Foreskin keratinocyte (primary cell): ENCODE measurements at places on chromosomes 7 and 10.

GRCh38 chr7:87137271-87137670 lies 15.0 kb upstream of the DMTF1 start:
- DNase-seq = no peak

- DNase-seq = no peak
Measured at GRCh38 chr10:58674251-58674650, 161.6 kb downstream of the BICC1 start.

GRCh38 chr10:43194859-43195258 lies 56.6 kb downstream of the CSGALNACT2 start:
- no peak for DNase-seq

DNA sequence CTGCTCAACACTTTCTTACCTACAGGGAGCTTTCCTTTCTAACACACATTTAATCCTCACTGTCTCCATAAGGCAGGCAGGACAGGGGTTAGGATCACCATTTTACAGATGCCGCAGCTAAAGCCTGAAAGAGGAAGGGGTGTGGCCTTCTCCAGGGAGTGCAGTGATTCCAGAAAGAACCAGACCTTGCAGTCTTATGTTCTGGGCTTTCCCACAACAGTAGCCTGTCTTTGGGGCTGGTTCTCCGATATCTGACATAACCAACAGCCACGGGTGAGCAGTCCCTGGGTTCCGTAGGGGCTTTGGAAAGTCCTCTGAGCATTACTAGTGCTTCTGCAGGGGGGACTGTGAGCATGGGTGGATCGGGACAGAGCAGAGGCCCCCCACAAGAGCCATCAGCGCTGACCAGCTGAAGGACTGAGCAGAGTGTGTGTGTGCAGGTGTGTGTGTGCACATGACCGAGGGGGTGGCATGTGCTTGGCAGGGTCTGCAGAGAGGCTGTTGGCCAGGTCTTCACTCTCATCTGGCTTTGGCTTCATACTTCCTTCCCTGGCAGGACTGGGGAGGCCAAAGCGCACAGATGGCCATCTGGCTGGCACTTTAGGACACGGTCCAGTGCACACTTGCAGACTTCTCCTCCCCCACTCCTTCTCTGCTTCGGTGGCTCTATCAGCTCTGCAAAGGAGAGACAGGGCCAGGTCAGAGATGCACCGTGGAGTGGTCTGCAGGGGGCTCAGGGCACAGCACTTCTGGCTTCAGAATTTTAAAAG lies 400.3 kb downstream of the RPS24 start:
- DNase-seq = no peak

GRCh38 chr7:1193593-1194424 lies 33.8 kb upstream of the ZFAND2A start:
- DNase-seq = peak; percentile 9

DNA sequence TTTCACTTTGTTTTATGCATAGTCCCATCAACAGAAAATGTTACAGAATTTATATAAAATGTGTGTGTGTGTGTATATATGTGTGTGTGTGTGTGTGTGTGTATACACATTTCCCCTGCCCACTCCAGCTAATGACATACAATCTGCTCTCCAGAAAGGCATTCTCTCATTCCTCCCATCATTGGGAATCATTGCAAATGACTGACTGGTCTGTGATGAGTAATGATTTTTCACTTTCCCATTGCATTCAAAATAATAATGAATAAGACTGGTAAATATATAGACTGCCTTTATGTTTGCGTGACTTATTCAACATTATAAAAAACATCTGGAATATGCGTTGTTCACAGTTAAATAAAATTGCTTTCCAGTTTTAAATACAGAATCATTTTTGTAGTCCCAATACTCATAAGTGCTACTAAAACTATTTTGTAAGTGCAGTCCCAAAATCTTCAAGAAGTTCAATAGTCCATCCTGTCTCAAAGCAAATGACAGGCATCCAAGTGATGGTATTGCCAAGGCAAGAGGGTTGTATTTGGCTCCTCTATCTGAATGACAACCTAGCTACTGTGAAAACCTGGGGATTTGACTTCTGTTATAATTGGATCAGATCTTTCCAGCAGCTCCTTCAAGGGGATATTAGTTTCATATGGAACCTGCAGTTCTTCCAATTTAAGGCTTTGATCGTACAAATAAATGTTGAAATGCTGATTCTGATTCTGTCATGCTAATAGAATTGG lies 150.9 kb downstream of the POLR1F start:
- no peak for DNase-seq

DNA sequence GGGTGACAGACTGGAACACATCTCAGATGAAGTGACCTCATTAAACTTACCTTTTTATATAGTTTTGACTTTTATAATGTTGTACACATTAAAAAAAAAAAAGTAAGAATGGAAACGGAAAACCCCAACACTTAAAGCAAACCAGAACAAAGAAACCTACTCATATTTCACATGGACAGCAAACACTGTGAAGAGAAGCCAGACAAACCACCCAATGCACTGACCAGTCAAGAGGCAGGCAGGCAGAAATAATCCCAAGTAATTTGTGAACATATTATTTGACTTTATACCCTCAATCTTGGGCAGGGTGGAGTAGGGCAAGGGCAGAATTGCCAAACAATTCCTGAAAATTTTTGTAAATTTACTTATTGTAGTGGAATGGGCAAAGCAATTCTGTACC lies 39.8 kb downstream of the WAPL start:
- DNase-seq = no peak

GRCh38 chr7:90720984-90721760 lies 125.1 kb downstream of the CDK14 start:
- peak; percentile 37 for DNase-seq

DNA sequence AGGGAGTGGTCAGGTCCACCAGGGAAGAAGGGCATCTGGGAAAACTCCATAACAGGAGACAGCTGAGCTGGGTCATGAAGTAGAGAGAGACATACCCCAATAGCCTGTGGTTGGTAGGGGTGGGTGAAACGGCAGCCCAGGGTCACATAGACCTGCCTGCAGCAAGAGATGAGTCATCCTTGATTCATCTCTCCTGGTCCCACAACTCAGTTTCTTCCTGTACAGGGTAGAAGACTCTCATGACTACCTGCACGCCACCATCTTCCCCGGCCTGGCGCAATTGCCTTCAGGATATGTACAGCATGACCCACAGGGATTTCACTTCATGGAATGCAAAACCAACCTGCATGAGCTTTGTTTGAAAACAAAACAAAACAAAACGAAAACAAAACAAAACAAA lies 45.1 kb upstream of the ADAM12 start:
- DNase-seq = peak; percentile 50

DNA sequence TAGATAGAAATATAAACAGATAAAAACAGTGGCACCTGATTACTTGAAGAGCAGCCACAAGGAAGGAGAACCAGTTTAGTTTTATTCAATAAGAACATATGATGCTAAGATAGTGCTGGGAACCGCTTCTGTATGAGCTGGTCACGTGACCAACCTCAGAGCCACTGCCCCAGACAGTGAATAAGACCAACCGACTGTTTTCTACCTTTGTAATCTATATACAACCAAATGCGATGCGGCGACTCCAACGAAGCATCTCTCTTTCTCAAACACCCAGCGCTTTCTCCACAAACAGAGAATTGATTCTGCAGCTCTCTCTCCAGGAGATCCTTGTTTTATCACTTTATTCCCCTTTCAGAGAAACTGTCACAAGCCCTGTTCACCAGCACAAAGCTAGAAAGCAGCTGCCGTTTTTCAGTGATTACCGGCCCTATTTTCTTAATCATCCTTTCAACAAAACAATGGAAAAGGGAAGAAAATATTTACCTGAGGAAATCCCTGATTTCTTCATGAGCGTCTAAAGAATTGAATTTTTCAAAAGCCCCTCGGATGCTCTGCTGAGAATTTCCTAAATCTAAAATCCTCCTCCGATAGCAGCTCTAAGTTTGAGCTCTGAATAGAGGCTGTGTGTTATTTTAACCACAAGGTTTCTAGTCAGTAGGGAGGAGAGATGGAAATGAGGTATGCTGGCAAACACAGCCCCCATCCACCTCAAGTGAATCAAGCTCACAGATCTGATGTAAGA lies 55.7 kb upstream of the JCAD start:
- DNase-seq = no peak

DNA sequence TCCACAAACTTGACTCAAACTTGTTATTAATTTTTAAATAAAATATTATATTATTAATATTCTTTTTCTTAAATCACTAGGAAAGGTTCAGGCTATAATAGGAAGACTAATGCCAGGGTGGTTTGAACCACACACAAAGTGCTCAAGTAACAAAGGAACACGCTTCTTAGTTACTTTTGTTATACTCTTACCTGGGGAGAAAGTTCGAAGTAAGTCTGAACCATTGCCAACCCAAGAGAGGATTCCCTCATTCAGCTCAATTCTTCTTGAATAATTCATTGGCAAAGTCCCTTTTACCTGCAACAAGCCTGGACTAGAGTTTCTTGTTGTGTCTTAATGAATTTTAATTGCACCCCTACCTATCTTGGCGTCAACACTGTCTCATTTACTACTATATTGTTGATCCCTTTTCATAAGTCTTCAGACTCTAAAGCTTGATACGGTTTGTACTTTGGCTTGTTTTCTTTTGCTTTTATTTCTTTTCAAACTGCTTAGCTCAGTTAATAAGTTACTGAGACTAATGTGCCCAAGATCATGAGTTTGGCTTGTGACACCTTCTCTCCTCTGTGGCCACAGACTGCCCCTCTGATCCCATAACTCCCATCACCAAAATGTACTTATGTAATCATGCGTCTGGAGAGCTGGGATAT lies 10.2 kb upstream of the C10orf67 start:
- DNase-seq = no peak

- DNase-seq = no peak
Measured at GRCh38 chr7:110890101-110890500, 200.8 kb upstream of the LRRN3 start.

DNA sequence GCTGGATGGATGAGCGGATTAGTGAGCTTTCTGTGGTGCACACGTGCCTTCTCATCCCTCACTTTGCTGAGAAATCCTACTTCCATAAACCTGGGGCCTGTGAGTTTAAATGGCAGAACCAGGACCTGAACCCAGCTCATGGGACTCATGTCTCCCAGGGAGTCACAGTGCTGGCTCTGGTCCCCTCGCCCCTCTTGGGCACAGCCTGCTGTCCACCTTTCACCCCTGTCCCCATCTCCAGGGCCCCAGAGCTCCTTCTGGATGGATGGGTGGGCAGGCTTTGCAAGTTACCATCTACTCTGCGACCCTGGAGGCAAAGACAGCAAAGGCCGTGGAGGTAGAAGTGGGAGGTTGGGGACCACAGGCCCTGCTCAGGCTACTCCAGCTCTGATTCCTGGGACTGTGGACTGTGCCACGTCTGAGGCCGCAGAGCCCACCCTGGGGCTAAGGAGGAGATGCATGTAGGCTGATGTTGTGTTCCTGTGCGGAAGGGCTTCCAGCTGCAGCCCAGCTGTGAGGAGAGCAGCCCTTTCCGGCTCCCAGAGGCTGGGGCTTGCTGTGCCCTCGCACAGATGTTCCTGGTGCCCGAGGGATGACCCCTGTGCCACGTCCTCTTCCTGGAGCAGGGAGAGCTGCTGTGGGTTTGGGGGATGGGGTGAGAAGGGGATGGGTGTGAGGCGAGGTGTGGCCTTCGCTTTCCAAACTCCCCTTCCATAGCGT lies 40.3 kb downstream of the PRF1 start:
- no peak for DNase-seq

- DNase-seq = no peak
Measured at GRCh38 chr10:78863140-78863905, 205.4 kb upstream of the ZMIZ1 start.

DNA sequence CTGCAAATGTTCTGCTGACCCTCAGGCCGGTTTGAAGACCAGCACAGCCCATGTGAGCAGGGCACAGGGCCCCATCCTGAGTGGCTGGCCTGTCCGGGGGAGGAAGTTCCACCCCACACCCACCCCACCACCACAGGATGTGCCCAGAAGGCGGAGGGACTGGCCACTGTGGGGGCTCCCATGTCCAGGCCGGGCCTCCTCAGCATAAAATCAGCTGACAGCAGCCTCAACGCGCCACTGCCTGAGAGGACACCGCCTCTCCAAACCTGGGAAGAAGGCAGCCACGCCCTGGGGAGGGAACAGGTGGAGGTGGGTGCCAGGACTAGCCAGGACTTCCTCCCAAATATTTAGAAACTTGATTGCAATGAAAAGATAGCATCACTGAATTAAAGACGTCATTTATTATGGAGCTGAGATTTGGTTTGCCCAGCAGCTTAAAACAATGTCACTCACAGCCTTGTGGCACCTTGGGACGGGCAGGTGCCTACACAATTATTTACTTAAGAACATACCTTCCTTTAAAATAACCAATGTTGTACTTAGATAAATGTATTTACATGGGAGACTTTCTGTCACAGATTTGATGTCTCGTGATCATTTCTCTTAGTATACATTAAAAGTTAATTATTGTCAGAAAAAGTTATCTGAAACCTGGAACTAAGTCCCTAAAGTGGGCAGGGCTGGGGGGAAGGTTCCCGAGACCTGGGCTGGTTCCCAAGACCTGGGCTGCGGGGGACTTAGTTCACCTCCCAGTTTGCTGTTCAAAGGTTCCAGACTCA lies 27.3 kb upstream of the FAM20C start:
- no peak for DNase-seq

DNA sequence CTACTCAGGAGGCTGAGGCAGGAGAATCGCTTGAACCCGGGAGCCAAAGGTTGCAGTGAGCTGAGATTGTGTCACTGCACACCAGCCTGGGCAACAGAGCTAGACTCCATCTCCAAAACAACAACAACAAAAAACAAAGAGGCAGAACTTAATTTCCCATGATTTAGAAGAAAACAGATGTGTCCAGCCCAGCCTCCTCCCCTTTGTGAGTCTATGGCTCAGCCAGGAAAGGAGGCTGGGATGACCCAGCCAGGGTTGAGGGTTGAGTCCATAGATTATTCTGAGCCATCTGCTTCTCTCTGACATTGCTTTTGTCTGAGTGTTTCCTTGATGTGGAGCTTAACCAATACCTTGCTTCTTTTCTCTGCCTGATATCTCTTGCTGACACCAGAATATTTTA lies 994.1 kb downstream of the TYW1 start:
- no peak for DNase-seq

DNA sequence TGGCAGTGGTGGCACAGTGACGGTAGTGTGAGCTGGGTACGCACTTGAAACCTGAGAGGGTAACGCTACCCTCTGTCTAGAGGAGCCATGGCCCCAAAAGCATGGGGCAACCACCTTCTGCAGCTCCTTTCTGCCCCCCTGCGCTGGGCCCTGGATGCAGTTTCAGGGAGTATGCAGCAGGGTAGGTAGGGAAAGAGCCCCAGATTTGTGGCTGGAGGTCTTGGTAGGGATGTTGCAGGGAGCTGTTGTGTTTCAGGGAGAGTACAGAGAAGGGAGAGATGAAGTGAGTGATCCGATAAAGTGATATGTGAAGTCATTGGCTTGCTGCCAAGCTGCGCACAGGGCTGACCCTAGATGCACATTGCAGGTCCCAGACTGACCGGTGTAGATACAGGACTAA lies 2.7 kb upstream of the PGAM2 start:
- no peak for DNase-seq

DNA sequence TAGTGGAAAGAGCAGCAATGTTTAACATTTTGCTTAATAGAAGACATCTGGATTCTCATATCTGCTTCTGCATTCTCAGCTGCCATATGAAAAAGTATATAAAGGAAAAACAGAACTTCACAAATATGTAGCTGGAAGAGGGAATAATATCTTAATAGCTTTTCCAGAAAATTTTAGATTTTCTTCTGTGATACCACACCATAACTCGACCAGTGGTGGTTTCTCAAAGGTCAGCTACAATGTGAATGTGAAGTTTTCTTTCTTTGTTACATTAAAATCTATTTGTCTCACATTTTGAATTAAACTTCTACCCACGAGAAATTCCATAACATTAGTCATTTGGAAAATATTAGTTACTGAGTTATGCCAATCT lies 339.8 kb downstream of the PARD3 start:
- no peak for DNase-seq
